ENCODE measurements at places on chromosomes 6 and 20. TPM values are rescaled to one million over a fixed set of nuclear protein-coding genes. Genes with fewer than 3 reads are reported as not detected.

DNA sequence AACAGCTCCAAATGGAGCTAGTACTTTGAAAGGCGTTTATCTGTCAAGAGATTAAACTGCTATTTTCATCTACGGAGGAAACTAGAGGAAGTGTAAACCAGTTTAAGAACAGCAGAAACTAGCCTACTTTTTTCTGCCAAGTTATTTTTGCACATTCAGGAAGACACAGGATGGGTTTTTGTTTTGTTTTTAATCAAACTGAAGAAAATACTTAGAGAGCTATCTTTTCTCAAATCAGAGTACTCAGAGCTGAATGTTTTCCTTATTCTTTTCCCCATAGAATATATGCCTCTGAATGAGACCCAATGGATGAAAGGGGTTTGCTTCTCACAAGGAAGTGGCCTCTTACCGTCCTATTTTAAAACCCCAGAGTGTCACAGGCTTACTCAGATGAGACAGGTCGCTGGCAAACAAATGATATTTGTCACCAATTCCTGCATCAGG, 538.5 kb downstream of the CD83 start:
- DNase-seq: no peak

CRISP3 gene
- total RNA-seq: not detected

ADAM33 gene
- total RNA-seq: not detected

SKIC2 gene
- 81.9 TPM for total RNA-seq

OOEP gene
- not detected for total RNA-seq

DNA sequence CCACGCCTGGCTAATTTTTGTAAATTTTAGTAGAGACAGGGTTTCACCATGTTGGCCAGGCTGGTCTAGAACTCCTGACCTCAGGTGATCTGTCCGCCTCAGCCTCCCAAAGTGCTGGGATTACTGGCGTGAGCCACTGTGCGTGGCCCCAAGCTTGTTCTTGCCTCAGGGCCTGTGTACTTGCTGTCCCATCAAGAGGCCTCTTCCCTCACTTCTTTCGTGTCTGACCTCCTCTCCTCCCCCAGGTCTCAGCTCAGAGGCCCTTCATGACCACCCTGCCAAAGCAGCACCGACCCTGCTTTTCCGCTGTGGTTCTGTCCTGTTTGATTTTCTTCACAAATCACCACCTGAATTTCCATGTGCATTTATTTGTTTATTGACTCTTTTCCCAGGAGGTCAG, 10.5 kb upstream of the UBE2V1 start:
- no peak for DNase-seq

DNA sequence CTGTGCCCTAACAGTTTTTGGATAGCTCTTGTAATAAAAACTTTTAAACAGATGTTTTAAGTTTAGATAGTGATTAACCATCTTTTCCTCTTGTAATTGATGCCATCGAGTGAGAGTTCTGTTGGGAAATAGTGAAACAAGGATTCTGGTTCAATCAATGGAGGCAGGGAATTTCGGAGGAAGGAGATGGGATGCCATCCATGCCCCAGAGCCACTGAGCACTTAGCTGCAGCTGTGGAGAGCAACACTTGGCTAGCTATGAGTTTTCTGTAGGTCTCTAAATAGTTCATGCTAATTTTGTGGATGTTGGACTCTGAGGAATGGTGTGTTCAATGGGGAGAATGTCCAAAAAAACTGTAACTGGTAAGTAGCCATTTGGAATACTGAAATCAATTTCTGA, 16.7 kb downstream of the CBFA2T2 start:
- DNase-seq: no peak

DNA sequence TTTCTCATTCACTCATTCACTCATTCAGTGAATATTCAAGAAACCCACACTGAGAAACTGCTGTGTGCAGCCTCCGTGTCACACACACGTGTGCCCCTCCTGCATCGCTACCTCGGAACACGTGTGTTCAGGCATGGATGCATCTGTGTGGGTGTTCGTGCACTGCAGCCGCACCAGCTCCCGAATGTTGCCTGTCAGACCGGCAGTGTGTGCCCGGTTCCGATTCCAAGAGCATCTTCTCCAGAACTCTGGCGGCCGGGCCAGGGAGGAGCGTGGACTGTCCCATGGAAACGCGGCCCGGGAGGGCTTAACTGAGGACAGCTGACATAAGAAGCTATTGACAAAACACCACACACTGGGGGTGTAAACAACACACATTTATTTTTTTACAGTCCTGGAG, 216.0 kb downstream of the DLL1 start:
- DNase-seq: no peak

HLA-A gene
- total RNA-seq: 435 TPM

DNA sequence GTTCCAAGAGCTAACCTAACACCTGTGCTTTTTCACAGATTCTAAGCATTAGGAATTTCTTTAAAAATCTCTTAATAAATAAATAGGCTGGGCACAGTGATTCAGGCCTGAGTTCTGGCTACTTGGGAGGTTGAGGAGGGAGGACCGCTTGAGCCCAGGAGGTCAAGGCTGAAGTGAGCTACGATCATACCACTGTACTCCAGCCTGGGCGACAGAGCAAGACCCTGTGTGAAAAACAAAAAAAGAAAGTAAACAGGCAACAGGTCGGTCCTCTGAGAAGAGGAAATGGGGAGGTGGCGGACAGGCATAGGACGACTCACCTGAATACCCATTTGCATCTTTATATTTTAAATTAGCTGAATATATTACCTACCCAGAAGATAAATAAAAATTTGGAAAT, 26.5 kb downstream of the GMDS start:
- no peak for DNase-seq

DNA sequence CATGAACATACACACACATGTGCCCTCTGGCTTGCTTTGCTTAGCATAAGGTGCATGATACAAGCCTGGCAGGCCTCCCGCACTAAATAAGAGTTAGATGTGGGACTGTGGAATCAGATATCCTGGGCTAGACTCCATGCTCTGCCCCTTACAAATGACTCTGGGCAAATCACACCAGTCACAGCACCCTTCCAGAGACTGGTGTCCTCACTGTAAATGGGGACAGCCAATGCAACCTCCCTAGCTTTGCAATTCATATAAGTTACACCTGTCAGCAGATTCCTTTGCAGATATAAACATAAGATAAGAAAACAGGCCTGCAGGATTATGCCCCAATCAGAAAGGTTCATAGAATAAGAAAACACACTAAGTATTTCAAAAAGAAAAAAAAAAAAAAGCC, 174.1 kb downstream of the PTPRT start:
- DNase-seq: no peak

CGA gene
- not detected for total RNA-seq

GRCh38 chr6:10668126-10668917, 26.1 kb downstream of the C6orf52 start:
- DNase-seq: no peak

C2 gene
- total RNA-seq: 1.1 TPM

DNA sequence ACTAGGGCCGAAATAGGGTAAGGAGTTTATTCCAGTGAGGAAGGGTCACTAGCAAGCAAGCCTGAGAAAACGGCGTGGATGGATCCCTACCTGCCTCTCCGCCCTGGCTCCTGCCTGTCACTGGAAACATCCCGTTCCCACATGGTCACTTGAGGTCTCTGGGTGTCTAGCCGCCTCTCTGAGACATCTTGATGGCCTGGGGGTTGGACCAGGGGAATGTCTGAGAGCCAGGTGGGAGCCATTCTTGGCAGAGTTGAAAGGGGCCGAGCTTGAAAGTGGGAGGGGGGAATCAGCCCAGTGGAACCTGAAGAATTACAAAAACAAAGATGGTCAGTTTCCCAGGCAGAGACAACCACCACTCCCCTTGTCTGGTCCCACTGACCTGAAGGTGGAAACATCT, 961 bp downstream of the CCHCR1 start:
- DNase-seq: no peak

- peak; percentile 75 for DNase-seq
Measured at GRCh38 chr6:137000825-137001224, 43.9 kb downstream of the IL20RA start.

GRCh38 chr6:106546261-106546690, 83.0 kb downstream of the RTN4IP1 start:
- DNase-seq: peak; percentile 83

DNA sequence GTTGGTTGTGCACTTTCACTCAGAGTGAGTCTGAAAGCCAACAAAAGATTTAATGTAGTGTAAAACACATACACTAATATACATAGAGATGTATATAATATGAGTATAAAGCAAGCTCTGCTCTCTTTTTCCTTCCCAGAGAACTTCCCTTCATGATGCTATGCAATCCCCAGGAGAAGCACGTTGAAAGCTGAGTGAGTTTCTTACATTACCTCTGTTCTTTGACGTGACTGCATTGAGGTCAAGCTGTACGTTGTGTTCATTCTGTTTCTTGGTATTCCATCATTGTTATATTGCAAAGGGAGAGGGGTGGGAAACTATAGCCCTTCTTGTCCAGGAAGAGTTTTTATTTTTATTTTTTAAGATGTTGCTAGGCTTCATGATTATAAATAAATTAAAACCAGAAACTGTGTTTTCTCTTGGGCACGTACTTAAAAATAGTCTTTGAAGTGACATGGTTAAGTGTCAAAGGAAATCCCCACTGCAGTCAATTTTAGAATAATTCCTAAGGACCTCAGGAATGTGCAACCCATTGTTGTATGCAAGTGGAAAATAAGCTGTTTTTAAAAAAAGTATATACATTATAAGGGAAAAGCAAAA, 651.0 kb downstream of the CD109 start:
- no peak for DNase-seq

GRCh38 chr6:42201382-42201781, 6.6 kb upstream of the GUCA1B start:
- no peak for DNase-seq

TRIM15 gene
- not detected for total RNA-seq

SLPI gene
- 207 TPM for total RNA-seq

MLN gene
- not detected for total RNA-seq

DNA sequence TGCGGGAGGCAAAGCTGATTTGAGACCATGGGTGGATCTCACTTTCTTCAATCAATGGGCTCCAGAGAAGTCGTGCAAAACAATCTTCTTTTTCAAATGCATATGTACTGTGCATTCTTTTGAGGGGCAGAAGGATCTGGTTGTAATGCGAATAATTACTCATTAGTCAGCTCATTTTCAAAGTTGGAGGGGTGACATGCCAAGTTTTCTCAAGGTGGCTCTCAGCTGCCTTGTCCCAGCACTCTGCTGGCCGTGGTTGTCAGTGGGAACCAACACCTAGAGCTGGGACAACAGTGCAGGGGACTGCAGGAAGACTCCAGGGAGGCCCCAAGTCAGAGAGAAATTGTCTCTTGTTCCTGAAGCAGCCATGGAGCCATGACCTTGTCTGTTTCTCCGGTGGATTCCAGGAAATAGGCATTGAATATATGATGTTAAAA, 25.3 kb downstream of the MYT1 start:
- DNase-seq: no peak

TRERF1 gene
- total RNA-seq: 13.9 TPM

PROKR2 gene
- total RNA-seq: not detected

CD93 gene
- total RNA-seq: not detected

XKR7 gene
- total RNA-seq: not detected

DNA sequence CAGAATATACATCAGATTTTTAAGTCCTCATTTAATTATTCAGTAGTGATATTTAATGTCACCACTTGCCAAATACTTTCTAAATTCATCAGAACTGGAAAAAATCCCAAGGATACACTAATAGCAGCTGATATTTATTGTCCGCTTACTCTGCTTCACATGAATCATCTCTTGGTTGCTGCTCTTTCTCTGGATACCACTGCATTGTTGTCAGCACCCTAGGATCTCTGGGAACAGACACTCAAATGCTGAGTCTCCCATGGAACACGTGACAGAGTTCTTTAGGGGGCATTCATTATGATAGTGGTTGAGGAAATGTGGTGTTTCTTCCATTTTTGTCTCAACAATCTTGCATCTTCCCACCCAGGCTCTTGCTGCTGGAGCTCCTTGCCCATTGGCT, 318.0 kb downstream of the RFPL4B start:
- peak; percentile 34 for DNase-seq

GRCh38 chr20:17602493-17602892, 32.6 kb downstream of the DSTN start:
- DNase-seq: no peak

ERVFRD-1 gene
- total RNA-seq: not detected

- DNase-seq: no peak
Measured at GRCh38 chr20:50481741-50482140, 28.4 kb upstream of the PTPN1 start.

RSPH9 gene
- total RNA-seq: not detected

GRCh38 chr20:41587523-41587922, 30.7 kb downstream of the CHD6 start:
- DNase-seq: no peak

DNA sequence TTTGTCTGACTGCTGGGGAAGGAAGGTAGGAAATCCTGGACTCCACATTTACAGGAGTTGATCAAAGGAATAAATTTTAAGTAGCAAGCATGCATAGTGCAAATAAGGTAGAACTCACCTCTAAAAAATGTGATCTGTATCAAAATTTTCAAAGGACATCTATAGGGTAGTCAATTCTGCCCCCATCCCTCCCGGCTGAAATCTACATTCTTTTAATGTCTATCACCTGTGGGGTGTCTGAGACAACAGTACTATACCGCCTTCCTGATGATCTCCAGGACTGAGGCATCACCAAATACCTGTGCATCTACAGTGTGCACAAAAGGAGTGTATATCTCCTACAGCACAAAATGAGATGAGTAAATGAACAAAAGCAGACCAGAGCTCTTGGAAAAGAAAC, 19.9 kb downstream of the CPNE1 start:
- DNase-seq: no peak

DNA sequence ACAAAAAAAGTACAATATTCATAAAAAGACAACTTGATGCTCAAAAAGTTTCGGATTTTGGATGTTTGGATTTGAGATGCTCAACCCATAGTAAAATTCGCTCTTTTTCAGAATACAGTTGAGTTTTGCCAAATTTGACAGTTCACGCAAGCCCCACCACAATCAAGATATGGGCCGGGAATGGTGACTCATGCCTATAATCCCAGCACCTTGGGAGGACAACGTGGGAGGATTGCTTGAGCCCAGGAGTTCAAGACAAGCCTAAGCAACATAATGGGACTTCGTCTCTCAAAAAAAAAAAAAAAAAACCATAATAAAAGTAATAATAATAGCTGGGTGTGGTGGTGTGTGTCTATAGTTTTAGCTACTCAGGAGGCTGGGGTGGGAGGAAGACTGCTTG, 51.3 kb downstream of the PHF20 start:
- no peak for DNase-seq

GLP1R gene
- total RNA-seq: not detected

- peak; percentile 76 for DNase-seq
Measured at GRCh38 chr6:79570129-79571029, 33.1 kb upstream of the LCA5 start.

GHRH gene
- total RNA-seq: not detected

- no peak for DNase-seq
Measured at GRCh38 chr6:107972413-107973096, 14.5 kb upstream of the SEC63 start.

TNFRSF21 gene
- total RNA-seq: 120 TPM

LY6G5C gene
- 1.6 TPM for total RNA-seq

- no peak for DNase-seq
Measured at GRCh38 chr6:80170433-80170832, 64.0 kb downstream of the BCKDHB start.

All from PC-3 (cell line).